Esophagus mucosa (tissue), 1 donor: ENCODE measurements at places on chromosomes 13 and 19. TPM values are rescaled to one million over a fixed set of nuclear protein-coding genes. Genes with fewer than 3 reads are reported as not detected.

- ATAC-seq: no peak
These were observed 114.5 kb downstream of the KCNRG start for GRCh38 chr13:50129706-50130122.

GRCh38 chr13:52003541-52003940 is 7.7 kb downstream of the ATP7B start:
- ATAC-seq: no peak

- peak; percentile 44 for ATAC-seq
These were observed 9.0 kb upstream of the CEACAM5 start for GRCh38 chr19:41699231-41699967.

- ATAC-seq: no peak
These were observed 32.0 kb upstream of the ITM2B start for GRCh38 chr13:48201044-48201443.

DNA sequence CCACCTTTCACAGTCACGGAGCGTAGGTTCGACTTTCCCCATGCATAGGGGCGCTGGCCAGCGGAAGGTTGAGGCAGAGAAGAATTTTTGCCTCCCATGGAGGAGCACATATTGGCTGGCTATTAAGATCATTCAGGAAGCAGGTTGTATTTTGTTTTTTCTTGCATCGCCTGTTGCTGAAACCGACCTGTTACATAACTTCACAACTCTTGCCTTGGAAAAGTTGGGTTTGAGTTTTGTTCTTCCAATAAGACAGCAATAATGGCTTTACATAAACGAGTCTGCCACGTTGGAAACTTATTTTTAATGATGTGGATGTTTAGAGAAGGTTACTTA is 1.4 kb downstream of the UPF1 start:
- ATAC-seq: no peak

DNA sequence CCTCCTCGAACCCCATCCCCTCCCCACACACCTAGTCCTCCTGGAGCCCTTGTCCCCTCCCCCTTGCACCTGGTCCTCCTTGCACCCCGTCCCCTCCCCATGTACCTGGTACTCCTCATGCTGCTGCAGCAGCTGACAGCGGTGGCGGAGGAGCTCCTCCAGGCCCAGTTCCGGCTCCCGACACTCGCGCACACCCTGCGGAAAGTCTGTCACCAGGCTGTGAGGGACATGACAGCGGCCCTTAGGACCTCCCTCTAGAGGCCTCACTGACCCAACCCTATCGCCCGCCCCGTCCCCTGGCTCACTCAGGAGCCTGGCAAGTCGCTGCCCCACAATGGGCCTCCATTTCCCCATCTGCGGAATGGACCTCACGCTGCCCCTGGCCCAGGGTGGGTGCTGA is 6.4 kb upstream of the PPP6R1 start:
- ATAC-seq: peak; percentile 9

GRCh38 chr13:98428256-98428966 is 148.5 kb downstream of the STK24 start:
- ATAC-seq: no peak

GRCh38 chr13:83065108-83065507 is 817.2 kb downstream of the SLITRK1 start:
- ATAC-seq: no peak

- ATAC-seq: no peak
These were observed 15.6 kb upstream of the DCUN1D2 start for GRCh38 chr13:113506025-113506685.

Gene SLC6A16
- total RNA-seq: 0.48 TPM

Gene RNF113B
- total RNA-seq: not detected

Gene LILRA1
- 0.16 TPM for total RNA-seq

Gene SYDE1
- 2.4 TPM for total RNA-seq

Gene VAV1
- 1.3 TPM for total RNA-seq

Gene GNG7
- 0.68 TPM for total RNA-seq

Gene LYPD5
- 18.0 TPM for total RNA-seq
